ENCODE measurements at places on chromosomes 2 and 18.

- DNase-seq, result no peak
These were observed 36.5 kb upstream of the GLS start for GRCh38 chr2:190843890-190844699.

DNA sequence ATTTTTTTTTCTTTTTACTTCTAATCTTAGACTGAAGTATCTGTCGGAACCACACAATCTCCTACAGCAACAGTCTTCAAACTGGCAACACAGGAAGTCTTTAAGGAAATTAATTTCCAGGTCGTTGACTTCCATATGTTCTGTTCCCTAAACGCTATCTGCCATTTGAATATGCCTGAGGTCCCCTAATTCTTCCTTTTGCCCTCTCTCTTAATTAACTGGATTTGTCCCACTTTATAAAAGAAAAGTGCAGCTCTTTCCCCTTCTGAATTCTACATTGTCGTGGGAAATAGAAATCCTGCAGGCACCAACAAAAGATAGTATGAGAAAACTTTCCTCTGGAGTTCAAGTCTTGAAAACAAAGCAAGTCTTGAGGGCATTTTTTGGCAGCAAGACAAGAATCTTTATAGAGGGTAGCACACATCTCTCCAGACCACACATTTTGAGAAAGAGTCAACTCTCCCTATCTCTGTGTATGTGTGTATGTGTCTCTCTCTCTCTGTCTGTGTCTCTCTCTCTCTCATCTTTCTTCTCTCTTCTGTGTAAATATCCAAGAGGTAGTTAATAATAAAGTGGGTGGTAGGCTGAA is 879.8 kb downstream of the SOCS6 start:
- no peak for DNase-seq

DNA sequence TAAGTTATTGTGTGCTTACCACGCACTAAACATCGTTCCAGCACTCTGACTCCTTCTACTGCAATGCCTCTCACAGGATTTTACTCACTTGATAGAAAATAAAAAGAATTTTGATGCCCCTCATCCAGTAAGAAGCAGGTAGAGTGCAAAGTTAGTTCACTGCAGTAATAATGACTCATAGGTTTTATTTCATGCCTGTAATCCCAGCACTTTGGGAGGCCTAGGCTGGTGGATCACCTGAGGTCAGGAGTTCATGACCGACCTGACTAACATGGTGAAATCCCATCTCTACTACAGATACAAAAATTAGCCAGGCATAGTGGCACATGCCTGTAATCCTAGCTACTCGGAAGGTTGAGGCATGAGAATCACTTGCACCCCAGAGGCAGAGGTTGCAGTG is 190.6 kb downstream of the RAD51AP2 start:
- no peak for DNase-seq

GRCh38 chr2:33250417-33251029 is 225.9 kb upstream of the RASGRP3 start:
- DNase-seq, result no peak

DNA sequence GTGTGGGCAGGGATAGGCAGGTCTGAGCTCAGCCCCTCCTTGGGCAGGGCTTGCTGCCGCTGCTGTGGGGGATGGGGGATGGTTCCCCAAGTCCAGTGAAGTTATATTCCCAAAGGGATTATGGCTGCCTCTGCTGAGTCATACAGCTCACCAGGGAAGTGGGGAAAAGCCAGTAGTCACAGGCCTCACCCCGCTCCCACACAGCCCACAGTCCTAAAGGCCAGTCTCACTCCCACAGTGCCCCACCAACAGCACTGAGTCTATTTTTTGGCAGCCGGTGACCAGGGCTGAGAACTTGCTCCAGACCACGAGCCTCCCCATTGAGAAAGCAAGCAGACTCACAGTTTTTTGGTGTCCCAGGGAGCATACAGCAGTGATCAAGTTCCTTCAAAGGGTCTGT is 173.3 kb downstream of the OSR1 start:
- no peak for DNase-seq

DNA sequence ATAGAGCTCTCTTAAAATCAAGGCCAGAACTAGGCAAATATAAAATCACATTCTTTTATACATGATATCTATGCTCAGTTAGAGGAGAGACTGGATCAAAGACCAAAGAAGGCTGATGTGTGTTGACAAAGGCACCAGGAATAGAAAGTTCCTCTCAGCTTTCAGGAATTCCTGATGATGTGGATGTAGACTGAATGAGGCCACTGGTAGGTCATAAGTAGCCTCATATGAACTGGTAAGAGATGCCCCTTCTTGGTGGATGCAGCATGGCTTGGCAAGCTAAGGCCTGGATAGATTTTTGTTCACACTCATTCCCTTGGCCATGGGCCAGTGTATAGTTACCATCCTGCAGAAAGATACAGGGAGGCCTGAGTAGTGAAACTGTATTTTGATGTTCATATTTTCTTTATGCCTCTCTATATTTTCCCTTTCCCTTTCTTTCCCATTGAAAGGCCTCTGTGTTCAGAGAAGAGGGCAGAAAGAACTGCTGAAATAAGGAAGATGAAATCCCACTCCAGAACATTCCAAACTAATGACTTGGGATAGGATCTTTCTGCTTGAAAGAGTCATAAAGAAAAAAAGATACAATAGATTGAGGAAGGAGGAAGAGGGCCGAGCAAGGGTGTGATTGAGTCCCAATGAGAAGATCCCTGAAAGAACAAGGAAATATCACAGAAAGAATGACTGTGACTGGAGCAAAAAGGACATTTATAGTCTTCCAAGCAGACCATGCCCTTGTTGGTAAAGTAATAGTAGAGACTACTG is 2182.7 kb upstream of the PIK3C3 start:
- DNase-seq, result no peak

- DNase-seq, result no peak
These were observed 1.2 kb upstream of the DSC2 start for GRCh38 chr18:31103423-31103822.

Measured in CD4-positive, alpha-beta T cell treated with Interleukin-2 at 100 ng/mL for 4 hours (primary cell).